ENCODE measurements at places on chromosomes 12 and 14.
A peak's percentile ranks its signal among the peaks of the same experiment; 100 is the strongest.

DNA sequence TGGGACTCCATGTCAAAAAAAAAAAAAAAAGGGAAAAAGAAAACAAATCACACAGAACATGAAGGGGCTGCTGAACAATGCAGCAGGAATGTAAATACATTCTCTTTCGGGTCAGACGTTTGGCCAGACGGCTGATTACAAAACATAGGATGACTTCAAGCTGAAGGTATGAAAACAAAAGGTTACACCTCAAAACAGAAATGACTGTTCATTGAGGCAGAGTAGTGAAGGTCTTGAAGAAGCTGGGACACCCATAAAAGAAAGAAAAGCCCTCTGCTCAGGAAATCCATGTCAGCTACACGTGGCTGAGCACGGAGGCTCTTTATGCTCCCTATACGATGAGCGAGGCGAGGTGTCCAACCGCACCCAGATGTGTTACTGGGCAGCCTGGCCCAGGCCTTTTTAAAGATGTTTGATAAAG is 37.7 kb downstream of the FGD4 start:
- no peak for DNase-seq

DNA sequence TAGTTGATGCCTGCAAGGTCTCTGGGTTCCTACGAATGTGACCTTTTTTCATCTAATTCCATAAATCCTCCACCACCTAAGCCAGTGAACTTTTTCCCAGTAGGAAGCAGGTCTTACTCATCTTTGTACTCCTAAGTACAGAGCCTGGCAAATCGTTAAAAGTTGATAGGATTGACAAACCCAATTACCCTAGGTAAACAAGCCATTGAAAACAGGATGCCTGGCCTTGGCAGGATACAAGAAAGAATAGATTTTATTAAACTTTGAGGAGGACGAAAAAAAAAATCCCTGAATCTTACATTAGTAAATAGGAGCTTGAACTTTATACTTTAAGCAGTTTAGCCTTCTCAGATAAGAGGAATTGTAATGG is 5.6 kb downstream of the TBPL2 start:
- no peak for DNase-seq

DNA sequence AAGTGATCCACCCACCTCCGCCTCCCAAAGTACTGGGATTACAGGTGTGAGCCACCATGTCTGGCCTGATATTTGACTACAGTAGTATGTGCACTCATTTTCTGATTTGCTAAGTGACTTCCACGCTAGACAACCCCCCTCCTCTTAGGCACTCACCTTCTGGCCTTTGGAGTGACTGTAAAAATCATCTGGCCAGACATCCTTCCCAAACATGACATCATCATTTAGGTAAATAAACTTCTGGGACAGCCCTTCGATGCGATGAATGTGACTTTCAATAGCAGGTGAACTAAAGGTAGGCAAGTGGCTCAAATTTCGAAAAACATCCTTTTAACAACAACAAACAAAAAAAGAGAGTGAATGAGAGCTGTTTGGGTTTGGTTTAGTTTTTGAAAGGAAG is 30.6 kb upstream of the SYCP3 start:
- no peak for DNase-seq

GRCh38 chr12:57896115-57896433 is 45.3 kb upstream of the ATP23 start:
- no peak for DNase-seq

GRCh38 chr12:2833810-2834209 is 1.0 kb downstream of the NRIP2 start:
- DNase-seq = no peak

DNA sequence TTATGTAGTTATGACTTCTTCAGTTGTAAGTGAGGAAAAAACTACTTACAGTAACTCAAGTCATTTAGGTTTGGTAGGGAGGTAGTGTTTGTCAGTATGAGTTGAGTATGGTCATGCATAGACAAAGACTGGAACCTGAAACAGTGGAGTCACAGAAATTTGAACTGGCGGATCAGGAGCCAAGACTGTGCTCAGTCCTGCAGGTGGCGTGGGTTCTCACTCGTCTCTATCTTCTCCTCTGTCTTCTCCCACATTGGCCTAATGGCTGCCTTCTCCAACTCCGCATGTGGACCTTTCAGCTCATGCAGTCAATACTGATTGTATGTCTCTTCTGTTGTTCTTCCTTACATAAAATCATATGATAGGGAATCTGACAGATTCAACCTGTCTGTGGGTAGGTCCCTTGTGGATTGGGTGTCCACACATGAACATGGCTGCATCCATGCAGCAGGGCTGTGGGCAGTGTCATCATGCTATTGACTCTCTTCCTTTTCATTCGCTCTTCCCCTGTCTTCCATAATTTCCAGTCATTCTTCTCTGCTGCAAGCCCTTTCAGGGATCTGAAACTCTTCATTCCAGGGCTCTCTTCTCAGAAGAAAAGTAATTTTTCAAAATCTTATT is 78.8 kb upstream of the NEDD1 start:
- peak; percentile 33 for DNase-seq

GRCh38 chr12:50621399-50622300 is 116.9 kb downstream of the DIP2B start:
- no peak for DNase-seq
